ENCODE measurements at places on chromosomes 7 and 10.

GRCh38 chr7:31478721-31479120, 35.2 kb upstream of the ITPRID1 start:
- no peak for DNase-seq

- DNase-seq = no peak
Measured at GRCh38 chr7:39016609-39017008, 38.9 kb downstream of the POU6F2 start.

GRCh38 chr10:44118500-44118899, 266.4 kb downstream of the CXCL12 start:
- no peak for DNase-seq

DNA sequence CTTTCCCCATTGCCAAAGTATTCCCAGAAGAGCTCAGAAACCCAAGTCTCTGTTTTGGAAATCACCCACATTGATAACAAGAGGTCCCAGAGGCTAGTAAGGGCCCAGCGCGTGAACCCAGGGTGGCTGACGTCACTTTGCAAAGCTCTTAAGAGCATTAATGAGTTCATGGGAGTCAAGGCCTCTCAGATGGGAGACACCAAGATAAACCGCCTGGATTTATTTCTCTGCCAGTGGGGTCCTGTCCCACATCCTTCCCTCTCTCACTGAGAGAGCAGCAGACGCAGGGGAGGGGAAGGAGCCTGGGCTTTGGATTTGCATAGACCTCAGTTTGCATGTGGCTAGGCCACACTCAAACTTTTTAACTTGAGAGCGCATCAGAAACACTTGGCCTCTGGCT, 184.8 kb upstream of the PDE1C start:
- DNase-seq = no peak

GRCh38 chr7:47221826-47222225, 360.1 kb downstream of the TNS3 start:
- no peak for DNase-seq

DNA sequence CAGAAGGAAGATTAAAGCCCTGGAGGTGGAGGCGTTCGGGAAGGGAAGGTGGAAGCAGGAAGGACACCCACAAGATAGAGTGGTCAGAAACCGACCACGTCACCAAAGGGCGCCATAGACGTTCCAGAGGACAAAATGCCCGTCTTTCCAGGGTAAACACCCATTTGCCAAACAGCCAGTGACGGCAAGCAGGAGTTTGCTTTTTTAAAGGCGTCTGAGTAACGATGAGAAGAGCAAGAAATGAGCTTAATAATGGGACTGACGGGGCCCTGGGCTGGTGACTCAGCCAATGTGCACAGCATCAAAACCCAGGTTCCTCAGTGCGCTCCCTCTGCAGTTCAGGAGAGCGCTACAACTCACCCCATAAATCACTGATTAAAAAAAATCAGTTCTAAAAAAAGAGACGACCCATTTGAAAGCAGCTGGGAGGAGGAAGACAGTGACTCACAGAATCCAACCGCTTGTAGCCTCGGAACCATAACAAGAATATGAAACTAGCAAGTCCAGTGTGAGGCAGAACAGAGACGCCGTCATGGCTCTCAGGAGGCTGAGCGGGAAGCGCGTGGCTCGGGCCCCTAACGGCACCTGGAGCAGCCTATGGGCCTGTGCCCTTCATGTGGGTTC, 5.9 kb downstream of the DIP2C start:
- DNase-seq = no peak

DNA sequence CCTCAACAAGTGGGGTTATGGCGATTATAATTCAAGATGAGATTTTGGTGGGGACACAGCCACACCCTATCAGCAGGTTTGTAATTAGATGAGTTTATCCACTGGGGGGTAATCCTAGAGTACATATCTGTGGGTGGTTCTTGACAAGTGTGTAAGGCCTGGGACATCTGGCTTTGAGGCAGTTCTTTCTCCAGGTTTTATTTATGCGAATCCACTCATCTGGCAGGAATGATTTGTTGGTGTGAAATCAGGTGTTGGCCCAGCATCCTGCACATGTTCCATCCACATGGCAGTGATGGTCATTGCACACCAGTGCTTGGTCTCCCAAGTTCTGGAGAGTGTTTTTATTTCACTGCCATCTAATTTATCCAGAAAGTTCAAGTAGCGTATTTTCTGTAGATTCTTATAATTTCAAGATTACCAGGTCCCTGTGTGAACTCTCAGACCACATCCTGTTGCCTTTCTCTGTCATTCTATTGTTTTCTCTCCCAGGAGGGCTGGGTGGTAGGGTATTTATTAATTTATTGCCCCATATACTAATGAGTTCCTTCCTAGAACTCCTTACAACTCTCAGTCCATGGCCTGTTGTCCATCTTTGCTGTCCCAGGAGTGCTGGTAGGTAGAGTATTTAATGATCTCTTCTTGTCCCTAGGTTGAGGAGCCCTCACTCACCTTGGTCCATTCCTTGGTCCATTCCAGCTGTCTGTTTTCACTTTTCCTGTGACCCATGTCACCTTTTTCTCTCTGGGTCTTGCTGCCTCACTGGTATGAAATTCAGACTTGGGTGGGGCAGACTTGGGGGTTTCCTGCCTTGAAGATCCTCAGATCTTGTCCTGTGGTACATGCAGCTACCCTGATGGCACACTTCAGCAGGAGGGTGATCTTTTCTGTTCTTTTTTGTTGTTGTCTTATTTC, 10.4 kb downstream of the RALA start:
- DNase-seq = no peak

DNA sequence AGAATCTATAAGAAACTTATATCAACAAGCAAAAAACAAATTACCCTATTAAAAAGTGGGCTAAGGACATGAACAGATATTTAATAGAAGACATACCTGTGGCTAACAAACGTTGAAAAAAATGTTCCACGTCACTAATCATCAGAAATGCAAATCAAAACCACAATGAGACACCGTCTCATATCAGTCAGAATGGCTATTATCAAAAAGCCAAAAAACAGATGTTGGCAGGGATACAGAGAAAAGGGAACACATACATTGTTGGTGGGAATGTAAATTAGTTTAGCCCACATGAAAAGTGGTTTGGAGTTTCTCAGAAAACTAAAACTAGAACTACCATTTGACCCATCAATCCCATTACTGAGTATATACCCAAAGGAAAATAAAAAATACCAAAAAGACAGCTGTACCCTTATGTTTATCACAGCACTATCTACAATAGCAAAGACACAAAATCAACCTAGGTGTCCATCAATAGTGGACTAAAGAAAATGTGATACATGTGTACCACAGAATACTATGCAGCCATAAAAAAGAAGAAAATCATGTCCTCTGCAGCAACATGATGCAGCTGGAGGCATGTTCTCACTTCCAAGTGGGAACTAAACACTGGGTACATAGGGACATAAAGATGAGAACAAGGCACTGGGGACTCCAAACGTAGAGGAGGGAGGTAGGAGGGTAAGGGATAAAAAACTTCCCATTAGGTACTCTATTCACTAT, 83.8 kb upstream of the TMEM168 start:
- no peak for DNase-seq

- DNase-seq = no peak
Measured at GRCh38 chr7:54796150-54796549, 37.1 kb upstream of the SEC61G start.

- DNase-seq = no peak
Measured at GRCh38 chr10:121134711-121135110, 283.5 kb downstream of the WDR11 start.

DNA sequence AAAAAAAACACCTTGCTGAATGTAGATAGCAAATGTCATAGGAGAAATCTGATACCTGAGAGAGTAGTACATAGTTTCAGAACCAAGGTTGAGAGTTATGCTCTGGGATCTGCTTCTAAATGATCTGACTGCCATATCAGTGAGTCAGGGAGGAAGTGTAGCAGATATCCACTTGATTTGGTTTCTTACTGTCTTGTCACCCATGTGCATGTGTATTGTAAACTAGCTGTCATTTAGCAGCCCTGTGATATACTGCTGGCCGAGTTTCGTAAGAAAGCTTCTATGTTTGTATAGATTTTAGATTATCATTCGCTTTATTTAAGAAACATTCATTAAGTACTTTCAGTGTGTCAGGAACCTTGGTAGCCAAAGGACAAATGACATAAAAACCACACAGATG, 42.0 kb downstream of the SP4 start:
- no peak for DNase-seq

DNA sequence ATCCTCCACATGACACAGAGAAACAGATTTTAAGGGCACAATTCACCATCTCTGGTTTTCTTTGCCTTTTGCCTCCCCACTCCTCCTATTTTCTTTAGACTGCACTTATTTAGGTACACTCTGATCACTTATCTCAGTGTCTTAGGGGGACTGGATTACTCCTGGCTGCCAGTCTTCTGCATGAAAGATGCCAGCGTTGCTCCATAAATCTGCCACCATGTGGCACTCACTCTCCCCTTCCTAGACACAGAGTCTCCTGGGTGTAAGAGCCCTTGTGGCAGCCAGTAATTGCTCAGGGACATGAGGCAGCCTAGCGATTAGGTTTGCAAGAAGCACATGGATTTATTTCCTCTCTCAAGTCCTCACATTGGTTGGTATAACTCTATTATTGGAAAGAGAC, 34.5 kb upstream of the RBM20 start:
- peak; percentile 47 for DNase-seq

- DNase-seq = no peak
Measured at GRCh38 chr10:88546497-88546896, 36.6 kb downstream of the RNLS start.

DNA sequence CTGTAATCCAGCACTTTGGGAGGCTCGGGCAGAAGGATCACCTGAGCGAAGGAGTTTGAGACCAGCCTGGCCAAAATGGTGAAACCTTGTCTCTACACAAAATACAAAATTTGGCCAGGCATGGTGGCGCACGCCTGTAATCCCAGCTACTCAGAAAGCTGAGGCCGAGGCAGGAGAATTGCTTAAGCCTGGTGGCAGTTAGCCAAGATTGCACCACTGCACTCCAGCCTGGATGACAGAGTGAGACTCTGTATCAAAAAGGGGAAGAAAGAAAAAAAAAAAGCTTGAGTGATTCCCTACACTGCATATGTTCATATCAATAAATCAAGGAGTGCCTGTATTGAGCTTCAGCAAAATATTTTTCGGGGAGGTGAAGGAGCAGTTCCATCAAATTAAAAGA, 45.8 kb upstream of the SRRM3 start:
- DNase-seq = no peak

- no peak for DNase-seq
Measured at GRCh38 chr7:36037121-36037662, 115.9 kb upstream of the EEPD1 start.

DNA sequence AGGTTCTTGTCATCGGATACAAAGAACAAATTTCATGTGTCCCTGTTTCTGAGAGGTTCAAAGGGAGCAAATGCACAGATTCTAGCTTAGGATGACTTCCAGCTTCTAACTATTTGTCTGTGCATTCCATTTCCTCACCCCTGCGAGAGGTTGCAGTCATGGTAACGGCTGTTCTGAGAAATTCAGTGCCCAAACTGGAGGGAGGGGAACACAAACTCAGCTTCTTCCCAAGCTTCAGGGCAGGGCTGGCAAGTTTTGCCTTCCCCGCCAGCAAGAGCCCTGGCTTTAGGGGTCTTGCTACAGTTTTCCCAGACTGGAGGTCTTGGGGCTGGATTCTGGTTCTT, 11.1 kb downstream of the FAS start:
- DNase-seq = no peak

DNA sequence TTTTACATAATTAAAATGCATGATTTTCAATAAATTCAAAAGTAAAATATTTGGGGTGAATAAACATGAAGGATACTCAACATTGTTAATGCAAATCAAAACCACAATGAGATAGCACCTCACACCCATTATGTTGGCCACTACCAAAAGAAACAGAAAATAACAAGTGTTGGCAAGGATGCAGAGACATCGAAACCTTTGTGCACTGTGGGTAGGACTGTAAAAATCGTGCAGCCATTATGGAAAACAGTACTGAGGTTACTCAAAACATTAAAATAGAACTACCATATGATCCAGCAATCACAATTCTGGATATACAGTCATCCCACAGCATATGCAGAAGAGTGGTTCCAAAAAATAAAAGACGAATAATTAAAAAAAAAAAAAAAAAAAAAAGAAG, 13.1 kb downstream of the EZH2 start:
- DNase-seq = no peak

GRCh38 chr7:33882950-33883670, 22.2 kb upstream of the BMPER start:
- no peak for DNase-seq

DNA sequence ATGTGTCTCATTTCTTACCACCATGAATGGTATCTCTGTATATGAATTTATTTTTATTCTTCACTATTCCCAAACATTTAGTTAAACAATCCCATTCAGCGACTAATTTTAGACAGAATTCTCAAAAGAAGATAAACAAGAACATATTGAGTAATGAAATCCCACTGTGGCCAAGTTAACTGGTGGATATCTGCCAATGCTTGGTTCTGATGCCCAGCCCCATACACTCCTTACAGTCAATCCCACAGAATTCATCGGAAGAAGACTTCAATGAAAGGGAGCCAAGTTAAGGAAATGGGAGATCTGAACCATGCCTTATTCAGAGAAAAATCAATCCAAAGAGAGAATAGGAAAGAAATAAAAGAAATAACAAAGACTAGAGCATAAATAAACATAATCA, 518.0 kb downstream of the XPNPEP1 start:
- DNase-seq = no peak

DNA sequence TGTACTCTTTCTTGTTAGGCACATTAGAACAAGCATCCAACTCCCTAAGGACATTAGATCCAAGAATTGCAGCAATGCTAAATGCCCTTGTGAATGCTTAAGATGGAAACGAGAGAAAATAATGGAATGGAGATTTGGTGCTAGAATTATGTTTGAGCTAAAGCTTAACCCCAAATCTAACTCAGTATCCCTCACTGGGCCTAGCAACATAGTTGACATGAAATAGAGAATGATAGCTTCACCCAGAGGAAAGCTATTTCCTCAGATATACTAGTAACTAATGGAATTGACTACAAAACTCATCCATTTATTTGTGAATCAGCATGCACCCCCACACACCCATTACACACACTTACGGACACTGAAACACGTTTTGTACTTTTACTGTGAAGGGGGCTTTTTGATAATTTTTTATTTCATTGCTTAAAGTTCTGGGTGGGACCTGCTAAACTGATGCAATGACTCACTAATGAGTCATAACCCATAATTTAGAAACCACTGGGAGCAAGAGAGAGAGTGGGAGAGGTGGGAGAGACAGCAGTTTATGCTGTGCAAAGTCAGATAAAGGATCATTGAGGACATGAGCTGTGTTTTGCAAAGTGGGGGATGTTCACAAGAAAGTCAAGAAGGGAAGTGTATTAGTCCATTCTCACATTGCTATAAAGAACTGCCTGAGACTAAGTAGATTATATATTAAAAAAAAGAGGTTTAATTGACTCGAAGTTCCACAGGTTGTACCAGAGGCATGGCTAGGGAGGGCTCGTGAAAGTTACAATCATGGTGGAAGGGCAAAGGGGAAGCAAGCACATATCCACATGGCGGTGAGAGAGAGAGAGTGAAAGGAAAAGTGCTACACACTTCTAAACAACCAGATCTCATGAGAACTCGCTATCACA, 382.7 kb downstream of the SFMBT2 start:
- DNase-seq = no peak

DNA sequence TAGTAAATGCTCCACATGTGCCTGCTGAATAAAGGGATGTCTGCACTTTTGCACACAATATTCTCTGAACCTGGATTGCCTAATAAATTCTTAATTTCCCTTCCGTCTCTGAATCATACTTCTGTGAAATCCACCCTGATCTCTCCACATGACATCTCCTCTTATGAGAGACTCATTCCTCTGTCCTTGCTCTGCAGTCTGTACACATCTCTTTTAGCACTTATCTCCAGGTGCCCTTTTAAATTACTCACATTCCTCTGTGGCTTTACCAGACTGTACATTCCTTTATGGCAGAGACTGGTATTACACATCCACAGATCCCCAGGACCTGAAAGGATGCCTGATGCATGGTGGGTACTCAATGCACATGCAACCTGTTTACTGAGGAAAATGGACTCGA, 527.6 kb downstream of the PHTF2 start:
- DNase-seq = no peak
